ENCODE measurements at places on chromosomes 3 and 15.

GRCh38 chr3:192082730-192083660 is 622.0 kb downstream of the PYDC2 start:
- DNase-seq: no peak

- no peak for DNase-seq
These were observed 44.7 kb upstream of the INO80 start for GRCh38 chr15:41160639-41161315.

- DNase-seq: no peak
These were observed 6.7 kb downstream of the EOMES start for GRCh38 chr3:27715454-27715806.

GRCh38 chr3:97306226-97306625 is 458.3 kb upstream of the ARL6 start:
- DNase-seq: no peak

DNA sequence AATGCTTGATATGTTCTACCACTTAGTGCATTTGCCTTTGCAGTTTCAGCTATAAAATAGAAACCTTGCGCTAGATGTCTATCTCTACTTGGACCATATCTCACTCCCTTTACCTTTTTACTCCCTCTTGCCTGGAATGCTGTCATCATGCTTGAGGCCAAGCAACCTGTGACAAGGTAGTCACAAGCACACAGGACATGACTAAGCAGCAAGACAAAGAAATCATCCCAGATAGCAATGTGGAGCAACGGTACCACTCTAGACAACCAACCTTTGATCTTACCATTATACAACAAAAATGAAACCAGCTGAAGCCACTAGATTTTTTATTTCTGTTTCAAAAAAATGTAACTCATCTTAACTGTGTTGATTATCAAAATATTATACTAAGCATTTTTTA is 50.5 kb upstream of the SPSB4 start:
- DNase-seq: no peak

DNA sequence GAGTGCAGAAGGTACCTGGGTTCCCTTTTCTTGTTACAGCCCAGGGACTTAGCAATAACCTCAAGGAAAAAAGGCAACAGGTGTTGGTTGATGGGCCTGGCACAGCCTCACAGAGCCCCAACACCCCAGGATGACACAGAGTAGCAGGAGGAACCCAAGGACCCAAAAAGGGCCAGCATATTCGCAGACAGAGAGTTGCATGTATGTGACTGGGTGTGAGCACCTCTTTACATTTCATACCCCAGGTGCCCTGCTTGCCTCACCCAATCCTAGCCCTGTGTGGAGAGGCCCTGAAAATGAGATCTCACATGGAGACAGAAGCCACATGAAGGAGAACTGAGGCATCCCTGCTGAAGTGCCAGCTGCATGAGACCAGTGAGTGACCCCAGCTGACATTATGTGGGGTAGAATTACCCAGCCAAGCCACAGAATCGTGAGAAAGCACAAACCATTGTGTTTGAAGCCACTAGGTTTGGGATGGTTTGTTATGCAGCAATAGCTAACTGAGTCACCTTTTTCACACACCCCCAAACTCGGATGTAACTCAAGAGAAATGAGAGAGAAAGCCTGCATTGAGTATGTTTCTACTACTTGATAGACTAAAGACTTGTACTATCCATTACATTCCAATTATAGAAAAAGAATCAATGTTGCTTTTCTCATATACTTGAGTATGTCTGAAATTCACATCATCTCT is 26.2 kb upstream of the HHATL start:
- no peak for DNase-seq

- DNase-seq: no peak
These were observed 74.0 kb upstream of the RAD18 start for GRCh38 chr3:9037144-9037711.

GRCh38 chr3:43061101-43061895 is 44.6 kb downstream of the POMGNT2 start:
- DNase-seq: no peak

DNA sequence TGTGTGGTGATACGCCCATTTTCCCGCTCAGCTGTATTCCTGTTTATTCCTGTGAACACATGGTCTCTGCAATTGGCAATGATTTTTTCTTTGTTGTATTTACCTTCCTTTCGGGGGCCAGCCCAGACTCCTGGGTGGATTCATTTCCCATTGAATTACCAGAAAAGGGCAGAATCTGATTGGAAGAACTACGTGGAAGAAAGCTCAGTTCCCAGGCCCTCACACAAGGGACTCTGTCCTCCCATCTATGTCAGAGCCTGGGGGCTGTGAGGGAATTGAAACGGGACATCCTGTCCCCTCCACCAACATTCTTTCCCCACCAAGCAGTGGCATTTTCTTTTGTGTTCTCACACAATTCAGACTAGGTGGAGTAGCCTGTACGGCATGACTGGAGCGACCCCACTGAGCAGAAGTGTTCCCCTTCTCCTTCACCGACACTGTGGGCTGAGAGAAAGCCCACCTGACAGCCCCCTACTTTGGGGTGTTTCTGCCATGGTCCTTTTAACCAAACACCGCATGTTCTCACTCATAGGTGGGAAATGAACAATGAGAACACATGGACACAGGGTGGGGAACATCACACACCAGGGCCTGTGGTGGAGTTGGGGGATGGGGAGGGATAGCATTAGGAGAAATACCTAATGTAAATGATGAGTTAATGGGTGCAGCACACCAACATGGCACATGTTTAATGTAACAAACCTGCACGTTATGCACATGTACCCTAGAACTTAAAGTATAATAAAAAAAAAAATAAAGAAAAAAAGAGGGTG is 32.1 kb upstream of the RFTN1 start:
- DNase-seq: no peak

DNA sequence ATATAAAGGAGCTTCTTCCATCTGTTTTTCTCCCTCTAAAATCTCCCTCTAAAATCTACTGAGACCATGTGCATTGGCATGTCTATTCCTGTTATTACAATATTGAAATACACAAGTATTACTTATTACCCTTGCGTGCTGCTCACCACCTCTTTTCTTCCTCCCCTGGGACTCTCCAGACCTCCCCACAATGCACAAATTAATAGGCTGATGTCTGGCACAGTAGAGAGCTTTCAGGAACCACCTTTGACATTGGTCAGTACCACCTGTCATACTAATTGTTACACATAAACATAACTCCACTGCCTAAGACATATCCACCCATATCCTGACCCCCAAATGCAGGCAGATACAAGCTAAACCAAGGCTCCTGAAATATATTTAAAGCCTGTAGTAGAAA is 722.6 kb downstream of the FHIT start:
- no peak for DNase-seq

GRCh38 chr3:125120379-125121122 is 64.8 kb upstream of the HEG1 start:
- no peak for DNase-seq

GRCh38 chr3:197468167-197468566 is 87.6 kb downstream of the BDH1 start:
- no peak for DNase-seq

DNA sequence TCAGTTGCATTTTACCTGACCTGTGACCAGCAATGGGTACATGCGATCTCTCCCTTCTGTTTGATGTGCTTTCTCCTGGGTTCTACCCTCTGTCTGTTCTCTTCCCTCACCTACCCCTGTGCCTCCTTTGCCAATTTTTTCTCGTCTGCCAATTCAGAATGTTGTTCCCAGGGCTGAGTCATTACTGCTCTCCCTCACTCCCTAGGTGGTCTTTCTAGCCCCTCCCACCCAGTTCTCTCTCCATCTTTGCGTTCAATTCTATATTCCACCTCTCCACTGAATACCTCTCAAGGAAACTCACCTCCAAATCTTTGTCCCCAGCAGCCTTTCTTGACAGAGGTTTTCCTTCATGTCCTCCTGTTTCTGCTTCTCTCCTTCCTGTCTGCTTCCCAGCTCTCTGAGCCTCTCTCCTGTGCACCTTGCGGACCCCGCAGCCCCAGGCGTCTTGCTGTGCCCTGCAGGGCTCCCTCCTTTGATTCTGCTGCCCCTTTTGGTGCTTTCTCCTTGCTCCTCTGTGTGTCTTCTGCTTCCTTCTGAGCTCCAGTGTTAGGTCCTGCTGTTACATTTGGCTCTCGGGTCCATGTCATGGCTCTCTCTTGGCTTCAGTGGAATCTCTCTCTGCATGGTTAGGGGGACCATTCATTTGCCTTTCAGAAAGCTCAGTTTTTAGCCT is 398.2 kb upstream of the TPM1 start:
- no peak for DNase-seq

GRCh38 chr3:126194713-126195305 is 14.4 kb upstream of the ALDH1L1 start:
- DNase-seq: peak; percentile 8

DNA sequence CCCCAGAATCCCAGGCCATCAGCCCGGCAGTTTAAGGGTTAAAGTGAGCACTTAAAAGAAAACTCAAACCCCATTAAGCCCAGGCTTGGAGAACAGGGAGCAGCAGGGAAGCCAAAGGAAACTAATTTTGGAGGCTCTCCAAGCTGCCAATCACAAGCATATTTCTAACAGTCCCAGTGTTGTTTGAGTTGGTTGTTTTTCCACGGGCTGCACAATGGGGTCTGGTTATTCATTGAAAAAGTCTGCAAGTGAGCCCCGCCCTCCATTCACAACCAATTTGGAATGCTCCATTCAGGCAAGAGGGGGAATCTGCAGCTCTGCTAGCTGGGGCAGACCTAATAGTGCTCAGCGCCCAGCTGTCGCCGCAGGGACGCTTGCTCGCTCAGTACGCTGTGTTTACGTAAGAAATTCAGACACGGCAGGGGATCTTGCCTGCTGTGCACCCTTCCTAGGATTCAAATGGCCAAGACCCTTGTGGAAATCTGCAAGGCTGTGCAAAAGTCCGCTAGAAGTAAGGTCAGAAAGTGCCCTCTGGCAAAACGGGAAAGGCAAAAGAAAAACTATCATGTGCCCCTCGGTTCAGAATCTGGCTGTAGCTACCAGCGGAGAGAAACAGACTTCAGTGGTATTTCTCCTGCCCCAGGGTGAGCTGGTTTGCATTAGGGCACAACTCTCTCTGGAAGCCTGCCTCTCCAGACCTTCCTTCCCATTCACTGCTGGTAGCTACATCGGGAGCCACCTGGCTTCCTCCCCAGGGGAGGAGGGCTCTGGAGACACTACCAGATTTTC is 11.0 kb downstream of the ETV5 start:
- DNase-seq: no peak

- no peak for DNase-seq
These were observed 130.6 kb downstream of the NSMCE3 start for GRCh38 chr15:29139072-29139471.

- DNase-seq: peak; percentile 26
These were observed 33.3 kb upstream of the FLNB start for GRCh38 chr3:57974796-57975388.

GRCh38 chr3:74273555-74274402 is 340.7 kb downstream of the CNTN3 start:
- DNase-seq: no peak

- DNase-seq: no peak
These were observed 25.2 kb upstream of the FNDC3B start for GRCh38 chr3:172014145-172014544.

GRCh38 chr3:29513236-29513635 is 232.4 kb downstream of the RBMS3 start:
- DNase-seq: no peak

DNA sequence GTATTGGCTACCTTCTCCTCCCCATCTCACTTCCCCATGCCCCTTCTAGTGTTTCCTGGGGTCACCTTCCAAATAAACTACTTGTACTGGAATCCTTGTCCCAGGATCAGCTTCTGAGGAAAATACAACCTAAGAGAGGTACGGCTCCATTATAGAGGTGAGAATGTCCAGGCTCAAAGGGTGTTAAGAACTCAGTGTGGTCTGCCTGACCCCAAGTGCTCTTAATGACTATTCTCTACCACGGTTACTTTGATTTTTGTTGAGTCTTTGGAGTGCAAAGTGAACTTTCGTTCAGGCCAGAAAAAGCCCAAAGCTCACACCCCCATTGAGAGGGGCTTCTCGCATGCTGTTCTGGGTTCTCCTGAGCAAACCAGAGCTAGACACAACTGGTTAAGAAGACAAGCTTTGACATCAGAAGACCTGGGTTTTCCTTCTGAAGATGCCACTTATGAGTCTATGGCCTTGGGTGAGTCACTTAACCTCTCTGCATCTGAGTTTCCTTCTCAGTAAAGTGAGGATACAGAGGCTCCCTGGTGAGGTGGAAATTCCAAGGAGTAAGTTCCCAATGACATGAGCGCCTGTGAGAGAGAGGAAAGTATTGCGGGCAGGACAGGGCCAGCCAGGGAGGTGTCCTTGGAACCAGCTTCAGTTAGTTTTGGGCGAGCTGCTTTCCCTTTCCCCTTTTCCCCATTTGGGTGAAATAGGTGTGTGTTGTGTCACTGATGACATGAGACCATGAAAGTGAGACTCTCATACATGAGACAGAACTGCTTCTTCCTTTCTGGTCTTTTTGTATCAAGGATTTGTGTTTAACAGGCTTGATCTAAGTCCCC is 475.0 kb upstream of the PROK2 start:
- no peak for DNase-seq

DNA sequence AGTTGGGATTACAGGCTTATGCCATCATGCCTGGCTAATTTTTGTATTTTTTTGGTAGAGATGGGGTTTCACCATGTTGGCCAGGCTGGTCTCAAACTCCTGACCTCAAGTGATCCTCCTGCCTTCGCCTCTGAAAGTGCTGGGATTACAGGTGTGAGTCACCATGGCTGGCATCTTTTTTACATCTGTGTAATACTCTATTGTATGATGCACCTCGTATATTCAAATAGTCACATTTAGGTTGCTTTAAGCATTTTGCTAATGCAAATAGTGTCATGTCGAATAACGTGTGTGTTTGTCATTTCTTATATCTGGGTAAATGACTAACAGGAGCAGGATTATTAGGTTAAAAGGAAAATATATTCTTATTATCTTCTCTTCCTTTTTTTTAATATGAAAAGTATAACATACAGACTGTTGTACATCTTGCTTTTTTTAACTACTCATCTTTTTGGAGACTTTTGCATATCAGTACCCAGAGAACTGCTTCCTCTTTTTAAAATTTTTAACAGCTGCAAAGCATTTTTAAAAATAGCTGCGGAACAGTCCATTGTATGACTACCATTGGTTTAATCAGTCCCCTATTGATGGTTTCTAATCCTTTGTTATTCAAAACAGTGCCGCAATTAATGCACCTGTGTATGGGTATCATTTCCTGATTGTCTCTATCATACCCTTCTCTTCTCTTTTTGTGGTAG is 13.4 kb downstream of the SCAMP5 start:
- peak; percentile 58 for DNase-seq

DNA sequence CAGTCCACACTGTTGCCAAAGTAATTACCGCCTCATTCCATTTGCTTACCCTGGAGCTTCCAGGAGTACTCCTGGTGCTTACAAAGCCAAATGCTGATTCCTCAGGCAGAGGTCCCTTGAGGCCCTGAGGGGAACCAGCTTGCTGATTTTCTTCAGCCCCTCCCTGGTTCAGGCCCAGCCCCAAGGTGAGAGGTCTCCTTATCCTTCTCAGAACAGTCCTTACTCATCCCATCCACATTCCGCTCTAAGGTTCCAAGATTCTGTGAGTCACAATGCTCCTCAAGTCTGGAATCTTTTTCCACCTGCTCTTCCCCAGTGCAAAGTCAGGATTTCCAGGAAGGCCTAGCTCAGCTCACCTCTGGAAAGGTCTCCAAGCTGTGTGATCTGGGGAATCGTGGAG is 1.8 kb upstream of the ATP10A start:
- DNase-seq: no peak

GRCh38 chr3:79515072-79515471 is 252.7 kb downstream of the ROBO1 start:
- no peak for DNase-seq

- no peak for DNase-seq
These were observed 752.1 kb upstream of the ALCAM start for GRCh38 chr3:104614564-104614963.
